Esophagus mucosa (tissue), 1 donor: ENCODE measurements at places on chromosomes 4 and X. TPM values are rescaled to one million over a fixed set of nuclear protein-coding genes. Genes with fewer than 3 reads are reported as not detected.
A peak's percentile ranks its signal among the peaks of the same experiment; 100 is the strongest.

RIPPLY1 gene
- not detected for total RNA-seq

COL4A5 gene
- 18.9 TPM for total RNA-seq

AADAT gene
- total RNA-seq, result 2.9 TPM

ZNF732 gene
- 0.88 TPM for total RNA-seq

ADAMTS3 gene
- 0.32 TPM for total RNA-seq

CCKAR gene
- total RNA-seq, result not detected

GRIA3 gene
- total RNA-seq, result 0.36 TPM

DNA sequence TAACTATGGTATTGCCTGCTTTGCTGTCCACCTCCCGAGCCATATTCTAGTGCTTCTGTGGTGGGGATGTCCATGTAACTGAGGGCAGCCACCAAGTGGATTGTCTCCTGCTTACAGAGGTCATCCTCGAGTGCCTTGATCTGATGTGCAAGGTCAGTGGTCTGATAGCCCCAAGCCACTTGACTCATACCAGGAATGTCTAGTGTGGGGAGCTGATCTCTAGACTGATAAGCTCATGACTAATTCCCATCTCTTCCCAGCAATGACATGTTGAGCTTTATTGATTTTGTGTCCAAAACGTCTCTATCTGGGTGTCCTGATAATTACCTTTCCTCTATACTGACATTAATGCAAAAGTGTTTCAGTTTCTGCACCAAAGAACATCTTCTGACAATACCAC lies 168.4 kb upstream of the WDR1 start:
- no peak for ATAC-seq

- no peak for ATAC-seq
Observed at GRCh38 chr4:48042979-48043461, 26.4 kb downstream of the NIPAL1 start.

DNA sequence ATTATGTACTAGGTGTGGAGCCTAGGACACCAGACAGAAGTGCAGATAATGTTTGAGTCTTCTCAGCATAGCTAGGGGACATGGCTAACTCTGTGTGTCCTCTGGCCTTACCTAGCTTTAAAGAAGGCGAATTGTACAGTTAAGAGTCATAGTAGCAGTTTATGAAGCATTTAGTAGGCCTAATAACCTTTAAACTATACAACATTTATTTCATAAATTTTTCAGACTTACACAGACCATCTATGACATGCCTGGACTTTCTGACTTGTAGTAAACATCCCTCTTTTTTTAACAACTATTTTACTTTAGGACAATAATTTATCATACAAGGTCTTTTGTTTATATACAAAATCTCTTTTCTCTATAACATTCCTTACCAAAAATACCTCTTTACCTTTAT lies 37.4 kb downstream of the ETNPPL start:
- ATAC-seq, result no peak

- ATAC-seq, result no peak
Observed at GRCh38 chr4:30815685-30816084, 95.5 kb downstream of the PCDH7 start.

- no peak for ATAC-seq
Observed at GRCh38 chrX:72685018-72685417, 29.1 kb downstream of the PHKA1 start.

DNA sequence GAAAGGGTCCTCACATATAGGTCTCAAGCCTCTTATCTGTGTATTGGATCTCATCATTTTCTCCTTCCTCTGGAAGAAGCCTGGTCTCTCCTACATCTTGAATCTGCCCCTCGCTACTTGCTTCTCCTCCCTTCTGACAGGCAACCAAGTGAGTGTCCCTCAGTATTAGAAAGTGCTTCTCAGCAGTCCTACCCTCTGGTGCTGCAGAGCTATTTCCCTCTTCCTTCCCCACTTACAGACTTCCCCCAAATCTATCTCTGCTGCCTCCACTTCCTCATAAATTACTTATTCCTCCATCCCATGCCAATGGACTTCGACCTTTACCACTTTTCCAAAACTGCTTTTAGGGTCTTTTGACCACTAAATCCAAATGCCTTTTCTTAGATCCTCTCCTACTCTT lies 129.1 kb upstream of the NAP1L5 start:
- ATAC-seq, result no peak

- ATAC-seq, result no peak
Observed at GRCh38 chr4:26459756-26460530, 30.3 kb downstream of the CCKAR start.

DNA sequence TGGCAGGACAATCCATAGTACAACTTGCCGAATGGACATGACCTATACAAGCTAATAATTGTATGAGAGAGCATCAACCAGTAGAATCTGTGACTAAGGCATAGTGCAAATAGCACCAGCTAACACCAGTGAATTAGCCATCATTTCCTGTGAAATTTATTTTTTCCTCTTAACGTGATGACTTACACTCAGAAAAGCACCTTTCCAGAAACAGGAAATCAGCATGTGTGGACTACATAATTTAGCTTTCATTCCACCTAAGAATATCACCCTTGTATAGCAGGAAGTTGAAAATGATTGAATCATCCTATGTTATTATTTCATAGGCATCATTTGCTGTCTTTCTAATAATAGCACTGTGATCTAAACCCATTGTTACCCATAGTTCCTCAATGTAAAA lies 1393.4 kb upstream of the PCDH7 start:
- ATAC-seq, result no peak

- ATAC-seq, result no peak
Observed at GRCh38 chr4:106953036-106953705, 82.9 kb downstream of the DKK2 start.

DNA sequence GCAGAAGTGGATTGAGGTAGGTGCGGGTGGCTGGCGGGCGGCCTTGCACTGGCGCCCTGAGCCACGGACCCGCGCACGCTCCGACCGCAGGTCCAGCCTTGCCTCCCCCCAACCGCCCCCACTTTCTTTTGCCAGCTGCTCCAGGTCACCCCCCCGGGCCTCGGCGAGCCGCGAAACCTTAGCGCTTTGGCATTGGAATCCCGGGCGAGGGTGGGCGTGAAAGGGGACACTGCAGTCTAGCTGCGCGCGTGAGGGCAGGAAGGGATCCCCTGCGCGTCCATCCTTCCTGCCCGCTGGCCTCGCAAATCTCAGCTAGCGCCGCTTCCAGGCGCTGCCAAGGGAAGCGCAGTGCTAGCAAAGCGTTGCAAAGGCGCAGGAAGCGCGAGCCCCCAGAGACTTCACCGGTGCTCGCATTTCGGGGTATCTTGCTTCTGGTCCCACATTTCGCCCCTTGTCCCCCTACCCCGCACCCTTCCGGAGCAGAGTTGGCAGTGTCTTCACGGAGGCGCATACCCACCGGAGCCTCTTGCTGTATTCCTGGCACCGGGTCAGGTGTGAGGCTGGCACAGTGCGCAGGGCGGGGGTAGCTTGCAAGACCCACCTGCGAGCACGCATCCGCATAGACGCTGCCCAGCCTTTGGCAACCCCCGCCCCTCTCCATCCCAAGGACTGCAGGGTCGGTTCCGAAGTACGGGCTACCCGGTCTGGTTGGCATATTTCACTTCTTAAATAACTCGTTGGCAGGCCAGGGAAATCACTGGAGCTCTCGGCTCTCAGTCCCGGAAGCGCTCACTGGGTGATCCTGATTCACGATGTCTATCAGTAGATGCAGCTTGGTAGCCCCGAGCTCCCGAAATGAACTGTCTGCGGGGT lies 104.4 kb downstream of the UCHL1 start:
- peak; percentile 46 for ATAC-seq

GRCh38 chr4:18180122-18180521 lies 158.6 kb upstream of the LCORL start:
- no peak for ATAC-seq

GRCh38 chr4:151911970-151912369 lies 151.2 kb upstream of the GATB start:
- ATAC-seq, result no peak

DNA sequence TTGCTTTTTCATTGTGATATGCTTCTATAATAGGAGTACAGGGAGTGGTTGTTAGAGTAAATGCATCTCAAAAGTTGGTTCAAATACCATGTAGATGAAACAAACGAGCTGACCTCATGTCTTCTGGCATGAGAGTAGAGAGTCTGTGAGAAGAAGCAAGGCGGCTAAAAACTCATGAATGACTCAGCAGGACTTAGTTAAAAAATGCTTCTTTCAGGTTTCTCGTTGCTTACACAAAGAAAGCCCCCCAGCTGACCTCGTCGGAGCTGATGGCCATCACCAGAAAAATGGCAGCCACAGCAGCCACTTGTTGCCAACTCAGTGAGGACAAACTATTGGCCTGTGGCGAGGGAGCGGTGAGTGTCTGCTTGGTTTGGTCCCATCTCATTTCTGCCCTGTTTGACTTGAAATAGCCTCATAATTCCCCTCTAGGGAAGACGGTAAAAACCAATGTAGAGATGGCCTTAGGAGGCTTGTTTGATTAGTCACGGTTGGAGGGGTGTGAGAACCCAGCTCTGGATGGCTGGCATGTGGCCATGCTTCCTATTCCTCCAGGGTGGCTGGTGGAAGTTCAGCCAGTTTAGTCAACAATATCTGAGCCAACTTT lies 14.5 kb downstream of the AFP start:
- ATAC-seq, result peak; percentile 26

DNA sequence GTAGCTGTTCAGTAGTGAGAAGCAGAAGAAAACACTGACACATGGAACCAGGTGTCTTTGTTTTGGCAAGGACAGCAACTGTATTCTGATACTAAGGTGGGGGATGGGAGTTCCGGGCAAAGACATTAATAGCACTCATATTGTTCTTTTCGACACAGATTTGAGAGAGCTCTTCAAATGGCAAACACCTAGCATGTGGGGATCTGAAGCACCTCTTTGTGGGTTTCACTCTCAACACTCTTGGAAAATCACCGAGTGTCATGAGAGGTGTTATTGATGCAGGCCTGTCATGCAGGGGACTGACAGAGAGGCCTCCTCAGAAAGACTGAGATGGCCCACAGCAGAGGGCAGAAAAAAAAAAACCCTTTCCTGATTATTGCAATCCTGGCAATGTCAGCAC lies 228.4 kb upstream of the VCX start:
- ATAC-seq, result no peak

- no peak for ATAC-seq
Observed at GRCh38 chrX:137195991-137196390, 162.2 kb upstream of the GPR101 start.
